Heart right ventricle (tissue), 16 donors: ENCODE measurements at places on chromosomes 12 and 14. TPM values are rescaled to one million over a fixed set of nuclear protein-coding genes. Genes with fewer than 3 reads are reported as not detected.
A peak's percentile ranks its signal among the peaks of the same experiment; 100 is the strongest.

GRCh38 chr12:75571656-75572205, 60.3 kb upstream of the KRR1 start:
- no peak for DNase-seq

DNA sequence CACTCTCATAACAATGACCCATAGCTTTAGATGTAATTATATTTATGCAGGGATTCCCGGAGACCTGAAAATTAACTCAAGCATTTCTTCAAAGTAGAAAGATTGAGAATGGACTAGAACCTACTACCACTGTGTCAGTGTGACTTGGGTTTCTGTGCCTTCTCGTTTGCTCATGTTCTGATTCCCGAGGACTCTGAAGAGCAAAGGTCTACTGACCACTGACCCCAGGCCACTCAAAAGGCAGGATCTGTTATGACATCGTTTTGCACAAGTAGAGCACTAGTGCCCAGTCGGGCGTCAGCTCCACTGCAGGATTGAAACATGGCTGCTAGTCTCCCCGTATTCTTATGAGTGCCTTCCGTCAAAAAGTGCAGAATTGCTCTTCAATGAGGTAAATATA, 53.8 kb upstream of the DHRS4 start:
- no peak for DNase-seq

MUCL1 gene
- not detected for total RNA-seq

DNA sequence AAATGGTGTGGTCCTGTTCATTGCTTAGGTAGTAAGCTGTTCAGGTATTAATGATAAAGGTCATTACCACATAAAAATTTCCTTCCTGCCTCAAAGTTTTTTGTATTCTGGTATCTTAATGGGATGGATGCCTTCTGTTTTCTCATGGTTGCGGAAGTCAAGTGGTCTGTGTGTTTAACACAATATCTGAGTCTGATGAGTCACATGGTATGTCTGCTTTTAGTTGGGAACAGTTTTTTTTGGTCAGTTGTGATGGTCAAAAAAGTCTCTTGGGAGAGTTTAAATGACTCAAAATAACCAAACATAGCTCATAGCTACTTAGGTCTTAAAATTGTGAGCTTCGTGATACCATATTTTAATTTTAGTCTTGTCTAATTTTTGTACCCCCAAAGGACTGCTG, 40.7 kb downstream of the STK38L start:
- peak; percentile 19 for DNase-seq

DNA sequence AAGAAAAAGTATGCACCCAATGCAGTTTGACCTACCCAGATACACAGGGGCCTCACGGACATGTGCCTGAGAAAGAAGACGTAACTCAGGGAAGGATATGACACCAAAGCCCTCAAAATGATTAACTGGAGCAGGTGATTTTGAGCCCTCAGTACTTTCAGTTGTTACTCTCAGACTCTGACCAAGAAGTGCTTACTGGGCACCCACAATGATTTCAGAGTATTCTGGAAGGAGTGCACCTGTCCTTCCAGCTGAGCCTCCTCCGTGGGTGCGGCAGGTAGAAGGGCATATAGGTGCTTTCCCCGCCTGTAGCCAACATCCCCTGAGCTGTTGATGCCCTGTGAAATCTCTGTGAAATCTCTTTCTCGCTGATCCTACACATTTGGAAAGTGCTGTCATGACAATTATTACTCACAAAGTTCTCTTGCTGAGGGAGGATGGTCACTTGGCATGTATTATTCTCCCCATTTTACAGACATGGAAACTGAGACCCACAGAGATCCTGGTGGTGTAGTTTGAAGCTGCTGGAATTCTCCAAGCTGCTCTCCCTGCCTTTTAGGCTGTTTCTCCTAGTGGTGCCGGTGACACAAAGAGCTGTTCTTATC, 154.3 kb upstream of the CCND2 start:
- no peak for DNase-seq

TMEM117 gene
- total RNA-seq: 6.1 TPM

STXBP6 gene
- total RNA-seq: 24.5 TPM

DNA sequence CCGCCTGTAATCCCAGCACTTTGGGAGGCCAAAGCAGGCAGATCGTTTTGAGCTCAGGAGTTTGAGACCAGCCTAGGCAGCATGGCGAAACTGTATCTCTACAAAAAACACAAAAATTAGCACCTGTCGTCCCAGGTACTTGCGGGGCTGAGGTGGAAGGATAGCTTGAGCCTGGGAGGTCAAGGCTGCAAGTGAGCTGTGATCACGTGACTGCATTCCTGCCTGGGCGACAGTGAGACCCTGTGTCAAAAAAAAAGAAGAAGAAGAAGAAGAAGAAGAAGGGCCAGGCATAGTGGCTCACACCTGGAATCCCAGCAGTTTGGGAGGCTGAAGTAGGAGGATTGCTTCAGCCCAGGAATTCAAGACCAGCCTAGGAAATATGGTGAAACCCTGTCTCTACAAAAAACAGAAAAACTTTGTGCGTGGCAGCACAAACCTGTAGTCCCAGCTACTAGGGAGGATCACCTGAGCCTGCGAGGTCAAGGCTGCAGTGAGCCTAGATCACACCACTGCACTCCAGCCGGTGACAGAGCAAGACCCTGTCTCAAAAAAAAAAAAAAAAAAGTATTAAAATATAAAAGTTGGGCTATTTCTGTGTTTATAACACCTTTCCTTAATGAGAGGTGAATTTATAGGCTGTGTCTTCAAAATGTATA, 15.5 kb downstream of the RXYLT1 start:
- no peak for DNase-seq

GRCh38 chr14:65585216-65585615, 172.7 kb downstream of the FUT8 start:
- DNase-seq: no peak

BICDL1 gene
- not detected for total RNA-seq

- no peak for DNase-seq
Measured at GRCh38 chr12:23098517-23098916, 473.5 kb downstream of the ETNK1 start.

RND1 gene
- total RNA-seq: 0.21 TPM

DNA sequence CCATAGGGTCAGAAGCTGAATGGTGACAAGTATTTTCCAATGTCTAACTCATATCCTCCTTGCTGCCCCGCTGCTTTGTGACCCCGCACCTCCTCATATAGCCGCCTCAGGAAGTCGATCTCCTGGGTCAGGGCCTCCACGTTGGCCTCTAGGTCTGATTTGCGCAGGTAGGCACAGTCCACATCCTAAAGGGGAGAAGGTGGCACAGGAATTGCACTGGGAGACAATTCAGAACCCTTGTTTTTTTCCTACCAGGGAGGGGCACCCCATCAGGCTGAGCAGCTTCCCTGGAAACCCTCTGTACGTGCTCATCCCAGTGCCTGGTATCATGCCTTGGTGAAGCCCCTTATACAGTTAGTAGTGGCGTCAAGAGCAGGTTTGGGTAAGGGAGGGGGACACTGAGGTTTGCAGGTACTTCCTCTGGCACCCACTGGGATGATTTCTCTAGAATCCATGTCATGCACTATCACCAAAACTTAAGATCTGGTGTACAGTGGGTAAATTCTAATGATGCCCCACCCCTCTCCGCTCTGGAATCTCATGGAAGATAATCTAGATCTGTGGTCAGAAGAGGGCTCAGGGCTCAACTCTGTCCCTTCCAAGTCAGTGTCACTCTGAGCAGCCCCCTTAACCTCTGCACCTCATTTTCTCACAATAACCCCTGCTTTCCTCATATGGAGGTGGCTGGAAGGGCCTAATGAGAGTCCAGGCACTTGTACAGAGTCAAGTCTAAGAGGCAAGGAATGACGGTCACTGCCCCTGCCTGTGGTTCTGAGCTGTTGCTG, 20.1 kb upstream of the KRT86 start:
- no peak for DNase-seq

- no peak for DNase-seq
Measured at GRCh38 chr12:42084522-42084921, 60.2 kb downstream of the GXYLT1 start.

DNA sequence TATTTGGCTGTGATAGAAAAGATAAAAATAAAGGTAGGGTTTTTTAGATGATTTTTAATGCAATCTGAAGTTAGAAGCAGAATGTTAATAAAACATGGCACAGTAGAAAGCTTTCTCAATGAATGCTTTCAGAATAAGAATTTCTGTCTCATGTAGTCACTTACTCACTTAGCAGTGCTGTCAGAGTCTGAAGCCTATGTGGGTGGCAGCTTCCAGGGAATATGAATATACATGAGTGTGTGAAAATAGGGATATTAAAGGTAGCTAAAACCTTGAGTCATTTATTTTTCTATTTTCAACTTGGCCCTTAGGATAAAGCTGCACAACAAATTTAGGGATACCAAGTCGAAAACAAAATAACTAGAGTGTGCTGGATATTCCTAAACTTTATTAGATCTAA, 427.9 kb downstream of the AEBP2 start:
- no peak for DNase-seq

- no peak for DNase-seq
Measured at GRCh38 chr12:6375269-6376078, at the start of gene SCNN1A. TSS of gene SCNN1A (minus strand) at chr12:6375563. CDS start at chr12:6374783, 780 bp downstream.
